ENCODE measurements at places on chromosomes 1 and 21. TPM values are rescaled to one million over a fixed set of nuclear protein-coding genes. Genes with fewer than 3 reads are reported as not detected.

- no peak overlapping the region for H3K27ac ChIP-seq
- no peaks in the 10 kb centered on the region for H3K36me3 ChIP-seq
- no peak overlapping the region for H3K4me3 ChIP-seq
Measured at GRCh38 chr1:188782220-188782841, 1695.3 kb downstream of the BRINP3 start.

Gene FAM43B
- total RNA-seq, result 0.75 TPM

Gene CFAP74
- total RNA-seq, result 0.12 TPM

GRCh38 chr1:50972766-50973165 lies 2.7 kb downstream of the CDKN2C start:
- peaks cover 92% of the 10 kb centered on the region for H3K27me3 ChIP-seq
- H3K27ac ChIP-seq, result no peak overlapping the region
- H3K4me3 ChIP-seq, result no peak overlapping the region
- peaks cover 14% of the 10 kb centered on the region for H3K4me1 ChIP-seq
- no peaks in the 10 kb centered on the region for H3K36me3 ChIP-seq

- H3K36me3 ChIP-seq, result no peaks in the 10 kb centered on the region
- H3K4me1 ChIP-seq, result peaks cover under 1% of the 10 kb centered on the region
- no peaks in the 10 kb centered on the region for H3K27me3 ChIP-seq
- H3K4me3 ChIP-seq, result no peak overlapping the region
Measured at GRCh38 chr1:178066296-178066907, 27.5 kb upstream of the RASAL2 start.

Gene ALX3
- not detected for total RNA-seq

GRCh38 chr1:239844833-239845232 lies 246.8 kb upstream of the FMN2 start:
- no peak overlapping the region for H3K27ac ChIP-seq
- no peak overlapping the region for H3K4me3 ChIP-seq
- H3K4me1 ChIP-seq, result peaks cover 6% of the 10 kb centered on the region
- DNase-seq, result no peak
- no peaks in the 10 kb centered on the region for H3K27me3 ChIP-seq

Gene TGFB2
- 11.4 TPM for total RNA-seq

Gene FMO5
- total RNA-seq, result 0.36 TPM

Gene GMEB1
- total RNA-seq, result 22.8 TPM

Gene KCNC4
- total RNA-seq, result 4.5 TPM

DNA sequence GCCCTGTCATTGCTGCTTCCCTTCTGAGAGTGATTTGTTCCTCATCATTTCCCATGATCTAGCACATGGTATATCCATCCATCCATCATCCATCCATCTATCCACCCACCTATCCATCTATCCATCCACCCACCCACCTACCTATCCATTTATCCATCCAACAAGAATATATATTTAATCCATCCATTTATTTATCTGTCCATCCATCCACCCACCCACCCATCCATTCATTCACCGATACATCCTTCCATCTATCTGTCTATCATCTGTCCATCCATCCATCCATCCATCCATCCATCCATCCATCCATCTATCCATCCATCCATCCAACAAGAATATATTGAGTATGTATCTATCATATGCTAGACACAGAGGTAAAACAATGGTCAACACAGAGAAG lies 100.0 kb upstream of the ACTL8 start:
- H3K4me1 ChIP-seq, result peaks cover 9% of the 10 kb centered on the region
- no peaks in the 10 kb centered on the region for H3K36me3 ChIP-seq
- DNase-seq, result no peak
- H3K27ac ChIP-seq, result no peak overlapping the region

Gene GJC2
- total RNA-seq, result 0.65 TPM

DNA sequence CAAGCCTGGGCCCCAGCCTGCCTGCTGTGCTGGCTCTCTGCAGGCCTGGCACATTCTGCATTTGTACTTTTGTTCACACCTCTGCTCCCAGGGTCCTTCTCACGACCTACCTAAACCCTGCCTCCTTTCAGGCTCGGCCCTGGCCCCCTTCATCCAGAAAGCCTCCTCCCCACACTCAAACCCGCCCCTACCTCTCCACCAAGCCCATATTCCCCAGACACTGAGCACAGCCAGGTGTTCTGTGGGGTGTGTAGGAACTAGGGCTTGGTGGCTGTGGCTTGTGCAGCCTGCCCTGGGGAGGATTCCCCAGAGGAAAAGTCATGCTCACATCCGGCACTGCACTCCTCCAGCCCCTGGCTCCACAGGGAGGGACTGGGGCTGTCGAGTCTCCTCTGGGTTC lies 8.2 kb upstream of the MIXL1 start:
- no peak overlapping the region for H3K4me3 ChIP-seq
- DNase-seq, result no peak
- H3K27ac ChIP-seq, result no peak overlapping the region
- no peaks in the 10 kb centered on the region for H3K36me3 ChIP-seq

Measured in neural crest cell (in vitro differentiated cells).